G401 (cell line): ENCODE measurements at places on chromosomes 12 and 14. TPM values are rescaled to one million over a fixed set of nuclear protein-coding genes. Genes with fewer than 3 reads are reported as not detected.
A peak's percentile ranks its signal among the peaks of the same experiment; 100 is the strongest.

DNA sequence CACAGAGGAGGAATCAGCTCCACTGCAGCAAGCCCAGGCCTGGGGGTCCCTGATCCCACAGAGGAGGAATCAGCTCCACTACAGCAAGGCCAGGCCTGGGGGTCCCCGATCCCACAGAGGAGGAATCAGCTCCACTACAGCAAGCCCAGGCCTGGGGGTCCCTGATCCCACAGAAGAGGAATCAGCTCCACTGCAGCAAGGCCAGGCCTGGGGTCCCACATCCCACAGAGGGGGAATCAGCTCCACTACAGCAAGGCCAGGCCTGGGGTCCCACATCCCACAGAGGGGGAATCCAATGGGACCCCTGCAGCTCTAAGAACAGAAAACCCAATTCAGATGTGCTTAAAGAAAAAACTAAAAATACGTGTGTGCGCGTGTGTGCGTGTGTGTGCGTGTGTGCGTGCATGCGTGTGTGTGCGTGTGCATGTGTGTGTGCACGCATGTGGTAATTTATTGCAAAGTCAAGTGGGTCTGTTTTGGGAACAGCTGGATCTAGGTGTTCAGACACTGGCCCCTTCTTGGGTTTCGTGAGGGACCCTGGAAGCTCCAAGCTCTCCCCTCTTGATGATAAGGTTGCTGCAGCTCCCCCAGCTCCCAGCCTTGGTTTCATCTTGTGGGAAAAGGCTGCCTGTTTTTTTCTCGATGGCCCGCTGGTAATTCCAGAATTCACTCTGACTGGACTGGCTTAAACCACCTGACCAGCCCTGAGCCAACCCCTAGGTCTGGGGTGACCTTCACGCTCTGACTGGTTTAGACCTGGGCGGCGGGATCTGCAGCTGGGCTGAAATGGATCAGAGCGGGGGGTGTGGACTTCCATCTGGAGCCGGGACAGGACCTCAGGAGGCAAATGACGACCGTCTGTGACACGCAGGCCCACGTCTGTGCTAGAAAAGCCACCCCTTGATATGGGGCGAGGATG, 47.1 kb downstream of the GALNT9 start:
- no peak for DNase-seq

- no peak for DNase-seq
Measured at GRCh38 chr12:104790296-104791125, 167.6 kb downstream of the SLC41A2 start.

- no peak for DNase-seq
Measured at GRCh38 chr14:43938588-43939281, 568.3 kb downstream of the FSCB start.

GRCh38 chr14:32588448-32589320, 259.6 kb downstream of the AKAP6 start:
- no peak for DNase-seq

DNA sequence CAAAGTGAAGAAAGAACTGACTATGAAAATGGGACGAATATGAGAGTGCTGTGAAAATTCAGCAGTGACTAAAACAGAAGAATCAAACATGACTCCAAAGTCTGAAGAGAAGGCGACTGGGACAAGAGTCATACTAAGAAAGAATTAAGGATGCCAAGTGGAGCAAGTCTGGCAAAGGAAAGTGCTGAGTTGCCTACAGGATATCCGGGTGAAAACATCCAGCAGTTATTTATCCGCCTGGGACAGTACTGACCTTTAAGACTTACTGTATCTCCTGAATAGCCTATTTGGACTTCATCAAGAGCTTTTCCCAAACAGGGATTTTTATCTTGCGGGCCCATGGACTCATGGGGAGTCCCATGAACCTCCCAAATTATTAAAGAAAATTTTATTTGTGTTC, 41.1 kb downstream of the KICS2 start:
- DNase-seq: no peak

- peak; percentile 38 for DNase-seq
Measured at GRCh38 chr14:24430682-24431568, 1.2 kb downstream of the KHNYN start.

DNA sequence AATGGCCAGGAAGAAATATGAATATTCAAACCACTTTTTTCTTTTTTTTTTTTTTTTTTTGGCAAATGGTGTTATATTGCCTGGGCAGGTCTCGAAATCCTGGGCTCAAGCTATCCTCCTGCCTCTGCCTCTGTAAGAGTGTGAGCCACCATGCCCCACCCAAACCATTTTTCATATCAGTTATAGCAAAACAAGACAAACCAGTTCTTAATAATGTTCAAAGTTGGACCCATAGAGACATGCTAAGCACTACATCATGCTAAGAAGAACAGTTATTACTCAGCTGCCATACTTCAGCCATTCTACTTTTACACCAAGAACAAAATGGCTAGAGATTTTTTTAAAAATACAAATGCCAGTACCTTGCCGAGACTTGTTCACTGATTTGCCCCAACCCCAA, 25.5 kb downstream of the EIF2S1 start:
- DNase-seq: no peak

- DNase-seq: peak; percentile 66
Measured at GRCh38 chr12:76030341-76031080, 1.1 kb downstream of the PHLDA1 start.

GRCh38 chr12:106205208-106206069, 42.4 kb downstream of the CKAP4 start:
- peak; percentile 70 for DNase-seq

DNA sequence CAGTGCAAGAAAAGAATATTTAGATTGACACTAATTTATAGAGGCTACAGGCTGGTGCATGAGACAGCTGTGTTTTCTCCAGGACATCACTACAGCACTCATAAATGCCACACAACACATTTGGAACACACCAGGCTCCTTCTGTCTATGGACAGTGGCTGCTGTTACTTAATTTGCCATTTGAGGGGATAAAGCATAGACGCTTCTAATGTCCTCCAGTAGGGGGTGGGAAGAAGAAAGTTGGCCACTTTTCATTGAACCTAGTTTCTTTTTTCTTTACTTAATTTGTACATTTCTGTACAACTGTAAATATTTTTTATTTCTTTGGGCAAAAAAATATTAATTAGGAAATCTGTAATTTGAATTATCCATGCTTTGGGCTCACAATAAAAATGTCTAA, 12.4 kb upstream of the RTN1 start:
- DNase-seq: no peak

The TAS2R20 gene
- total RNA-seq: 0.12 and 0.61 TPM in 2 replicates

DNA sequence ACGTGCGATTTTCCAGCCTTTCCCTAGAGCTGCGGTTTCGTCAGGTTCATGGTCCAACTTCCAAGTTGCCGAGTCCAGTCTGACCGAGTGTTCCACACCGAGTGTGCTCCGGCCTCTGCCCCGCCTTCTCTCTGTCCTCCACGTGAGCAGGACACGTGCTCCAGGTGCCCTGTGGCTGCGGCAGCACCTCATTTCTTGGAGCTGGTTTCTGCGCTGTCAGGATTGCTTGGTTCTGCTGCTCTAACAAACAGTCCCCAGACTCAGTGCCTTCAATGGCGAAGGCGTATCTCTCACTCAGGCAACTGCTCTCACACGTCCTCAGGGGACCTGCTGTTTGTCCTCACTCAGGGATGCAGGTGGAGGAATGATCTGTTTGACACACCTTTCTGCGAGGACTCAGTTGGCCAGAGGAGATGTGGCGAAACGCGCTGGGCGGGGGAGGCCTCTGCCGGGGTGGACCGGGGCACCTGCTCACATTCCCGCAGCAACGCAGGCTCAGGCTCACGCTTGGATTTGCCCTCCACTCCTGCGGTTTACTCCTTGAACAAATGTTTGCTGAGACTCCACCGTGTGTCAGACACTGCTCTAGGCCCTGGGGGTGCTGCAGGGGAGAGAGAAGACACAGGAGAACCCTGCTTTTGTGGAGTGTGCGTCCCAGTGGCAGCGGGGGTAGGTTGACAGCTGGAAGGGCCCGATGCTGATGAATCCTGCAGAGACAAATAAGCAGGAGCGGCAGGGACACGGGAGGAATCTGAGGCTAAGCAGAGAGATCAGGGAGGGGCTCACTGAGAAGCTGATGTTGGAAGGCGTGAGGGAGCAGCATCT, 63.4 kb upstream of the FBRSL1 start:
- DNase-seq: no peak

GRCh38 chr14:51604073-51604472, 47.6 kb upstream of the FRMD6 start:
- DNase-seq: no peak

The ADSS1 gene
- total RNA-seq: 18.3 and 19.5 TPM in 2 replicates

The ATG101 gene
- 54.7 and 72.2 TPM in 2 replicates for total RNA-seq
